ENCODE measurements at places on chromosomes 12 and 14.

DNA sequence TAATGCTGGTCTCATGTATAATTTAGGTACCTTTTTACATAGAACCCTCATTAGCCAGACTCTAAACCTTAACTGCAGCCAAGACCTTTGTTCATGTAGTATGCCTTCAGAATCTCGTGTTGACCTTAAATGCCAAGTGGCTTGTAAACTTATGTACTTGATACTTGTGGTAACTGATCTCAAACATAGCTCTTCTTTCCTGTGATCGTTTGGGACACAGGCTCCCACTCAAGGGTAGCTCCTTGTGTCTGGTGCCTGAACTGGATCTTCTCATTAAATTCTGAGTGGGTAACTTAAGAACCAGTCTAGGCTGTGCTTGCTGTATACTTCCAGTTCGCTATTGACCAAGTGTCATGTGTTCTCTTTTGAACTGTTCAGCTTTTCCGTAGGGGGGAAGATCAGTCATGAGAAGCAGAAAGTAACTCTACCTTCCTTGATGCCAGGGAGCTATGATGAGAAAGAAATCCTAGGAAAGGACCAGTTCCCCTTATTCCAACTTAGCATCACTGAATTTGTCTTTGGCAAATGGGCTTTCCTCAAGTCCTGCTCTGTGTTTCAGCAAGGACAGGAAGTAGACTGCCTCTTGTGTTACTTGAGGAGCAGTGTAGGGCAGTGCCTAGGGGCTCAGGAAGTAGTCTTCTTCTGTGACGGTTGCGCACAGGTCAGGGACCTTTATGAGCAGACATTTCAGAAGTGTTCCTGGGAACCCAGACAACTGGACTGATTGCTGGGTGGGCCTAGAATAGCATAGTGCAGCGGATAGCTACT lies 2.5 kb downstream of the LGALS3 start:
- no peak for DNase-seq

DNA sequence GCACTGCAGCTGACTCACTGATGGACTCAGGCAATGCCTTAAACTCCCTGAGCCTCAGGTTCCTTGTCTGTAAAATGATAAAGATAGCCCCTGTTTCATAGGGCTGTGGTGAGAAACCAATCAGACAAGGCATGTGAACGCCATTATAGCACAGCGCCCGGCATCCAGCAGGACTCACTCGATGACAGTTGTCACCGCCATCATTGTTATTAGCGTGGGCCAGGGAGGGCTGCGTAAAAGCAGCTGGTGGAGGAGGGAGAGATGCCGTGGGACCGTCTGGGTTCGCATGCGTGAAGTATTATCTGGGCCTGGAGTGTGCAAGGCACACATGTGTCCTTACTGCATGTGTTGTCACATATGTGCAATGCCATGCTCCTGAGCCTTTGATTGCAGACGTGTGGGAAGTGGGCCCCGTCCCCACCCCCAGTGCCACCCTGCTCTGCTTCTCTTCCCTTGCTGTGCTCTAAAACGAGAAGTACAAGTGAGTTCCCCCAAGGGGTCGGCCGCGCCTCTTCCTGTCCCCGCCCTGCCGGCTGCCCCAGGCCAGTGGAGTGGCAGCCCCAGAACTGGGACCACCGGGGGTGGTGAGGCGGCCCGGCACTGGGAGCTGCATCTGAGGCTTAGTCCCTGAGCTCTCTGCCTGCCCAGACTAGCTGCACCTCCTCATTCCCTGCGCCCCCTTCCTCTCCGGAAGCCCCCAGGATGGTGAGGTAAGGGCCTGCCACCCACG lies at the start of gene PTPN6:
Gene PTPN6 (plus strand): TSS at position 546 of the 730 bp plus-strand sequence. CDS start 157 bp downstream, at position 703.
- no peak for DNase-seq

- DNase-seq = no peak
Measured at GRCh38 chr14:84825481-84826251, 704.3 kb upstream of the FLRT2 start.

DNA sequence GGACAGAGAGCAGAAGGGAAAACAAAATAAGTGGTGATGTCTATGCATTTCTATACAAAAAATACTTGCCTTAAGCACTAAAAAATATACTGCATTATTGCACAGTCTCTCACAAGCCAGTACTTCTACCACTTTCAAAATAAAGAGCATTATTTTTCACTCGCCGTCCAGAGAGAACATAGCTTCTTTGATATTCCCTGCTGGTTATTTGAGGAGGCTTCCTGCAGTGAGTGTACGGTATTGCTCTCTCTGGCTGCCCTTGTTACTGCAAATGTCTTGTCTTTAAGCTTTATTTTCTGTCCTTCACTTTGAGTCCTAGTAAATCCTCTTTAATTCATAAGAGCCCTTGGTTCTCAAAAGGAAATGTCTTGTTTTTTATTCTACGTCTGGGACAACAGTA lies 81.1 kb downstream of the EML1 start:
- no peak for DNase-seq

DNA sequence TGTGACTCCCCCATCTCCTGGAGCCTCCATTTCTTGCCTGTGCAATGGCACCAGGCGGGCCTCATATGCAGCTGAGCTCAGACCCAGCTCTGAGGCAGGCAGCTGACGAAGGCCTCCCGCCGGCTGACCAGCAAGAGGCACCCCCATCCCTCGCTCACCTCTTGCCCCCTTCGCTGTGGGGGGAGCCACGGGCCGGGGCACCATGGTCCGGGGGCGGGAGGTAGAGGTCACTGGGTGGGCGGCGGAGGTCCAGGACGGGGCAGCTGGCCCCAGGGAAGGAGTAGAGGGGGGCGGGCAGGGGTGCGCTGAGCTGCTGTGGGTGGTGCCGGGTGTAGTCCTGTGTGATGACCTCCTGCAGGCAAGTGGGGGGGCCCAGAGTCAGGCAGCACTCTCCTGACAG lies 39.4 kb downstream of the RFLNA start:
- no peak for DNase-seq

- DNase-seq = peak; percentile 47
Measured at GRCh38 chr14:48536318-48536717, 860.9 kb upstream of the MDGA2 start.

- no peak for DNase-seq
Measured at GRCh38 chr12:102675672-102676071, 195.3 kb upstream of the IGF1 start.

- DNase-seq = no peak
Measured at GRCh38 chr12:9364224-9365176, 156.3 kb upstream of the PZP start.

- DNase-seq = no peak
Measured at GRCh38 chr12:24902511-24903328, 46.2 kb downstream of the BCAT1 start.

DNA sequence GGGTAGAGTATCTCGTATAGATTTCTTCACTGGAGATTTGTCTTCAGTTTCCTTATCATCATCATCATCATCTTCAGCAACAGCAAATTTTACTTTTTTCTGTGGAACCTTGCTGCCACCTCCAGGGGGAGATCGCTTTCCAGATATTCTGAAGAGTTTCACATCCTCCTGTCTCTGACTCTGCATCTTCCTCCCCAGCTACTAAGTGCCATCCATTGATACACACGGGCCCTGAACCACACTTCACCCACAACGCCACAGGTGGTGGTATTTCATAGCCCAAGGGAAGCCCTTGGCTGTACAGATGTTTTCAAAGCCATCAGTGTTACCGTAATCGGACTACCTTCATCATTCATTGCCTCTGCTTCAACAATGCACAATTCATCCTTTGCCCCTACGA lies 82.2 kb downstream of the PPP2R5C start:
- DNase-seq = no peak

GRCh38 chr12:109517619-109518018 lies 40.2 kb downstream of the UBE3B start:
- DNase-seq = peak; percentile 96

GRCh38 chr12:41162461-41162860 lies 25.7 kb upstream of the PDZRN4 start:
- no peak for DNase-seq

DNA sequence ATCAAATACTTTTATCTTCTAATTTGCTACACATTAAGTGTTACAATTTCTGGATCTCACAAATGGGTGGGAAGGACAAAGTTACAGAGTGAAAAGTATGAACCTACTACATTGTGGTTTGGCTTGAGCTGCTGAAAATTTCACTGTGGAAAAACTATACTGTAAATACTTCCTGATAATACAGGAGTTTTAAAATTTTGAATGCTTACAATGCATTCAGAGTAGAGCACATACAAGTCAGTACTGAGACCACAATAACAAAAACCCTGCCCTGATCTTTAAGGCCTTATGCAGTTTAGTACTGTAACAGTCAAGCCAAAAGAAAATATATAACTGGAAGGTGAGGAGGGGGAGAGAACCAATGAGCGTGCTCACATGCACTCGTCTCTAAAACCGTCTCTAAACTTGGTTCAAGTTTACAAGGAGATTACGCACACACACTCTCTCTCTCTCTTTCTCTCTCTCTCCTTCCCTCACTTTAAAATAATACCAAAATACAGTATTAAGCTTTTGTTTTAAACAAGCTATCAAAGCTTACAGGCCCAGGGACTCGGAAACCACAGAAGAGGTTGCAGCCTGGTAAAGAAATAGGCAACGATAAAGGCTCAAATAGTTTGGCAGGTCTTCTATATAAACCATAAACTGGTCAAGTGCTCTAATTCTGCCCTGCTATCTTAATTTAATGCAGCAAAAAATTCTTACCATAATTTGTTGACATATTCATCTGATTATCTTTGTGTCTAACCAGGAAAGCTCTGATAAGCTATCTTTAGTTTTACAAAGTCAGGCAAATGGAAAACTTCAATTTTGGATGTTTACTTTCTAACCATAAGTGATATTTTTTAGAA lies 58.0 kb downstream of the ATF7 start:
- DNase-seq = no peak

- DNase-seq = no peak
Measured at GRCh38 chr12:110475426-110475825, 6.8 kb downstream of the FAM216A start.

DNA sequence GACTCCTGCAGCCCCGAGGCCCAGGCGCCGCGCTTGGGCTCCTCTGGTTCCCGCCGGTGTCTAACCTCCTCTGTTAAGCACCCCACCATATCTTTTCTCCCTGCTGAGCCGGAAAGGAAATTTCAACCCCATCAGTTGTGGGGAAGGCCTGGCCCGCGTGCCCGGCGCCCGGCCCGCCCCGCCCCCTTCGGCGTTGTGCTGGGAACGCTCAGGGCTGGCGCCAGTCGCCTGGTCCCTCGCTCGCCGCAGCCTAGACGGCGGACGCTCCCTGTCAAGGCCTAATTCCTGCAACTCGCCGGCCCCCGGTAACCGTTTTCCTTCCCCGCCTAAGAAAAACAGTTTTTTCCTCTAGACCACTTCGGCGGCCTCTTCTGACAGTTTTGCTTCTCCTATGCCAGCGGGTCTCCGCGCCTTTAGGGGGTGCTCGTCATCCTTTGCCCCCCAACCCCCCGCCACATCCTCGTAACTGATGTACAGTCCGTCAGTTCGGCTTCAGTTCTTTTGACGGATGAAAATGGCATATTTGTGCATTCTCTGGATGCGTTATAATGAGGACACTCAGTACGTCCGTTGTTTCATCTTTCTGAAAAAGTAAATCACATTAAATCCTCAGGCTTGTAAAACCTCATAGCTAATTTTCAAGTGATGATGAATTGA lies 506 bp upstream of the NAP1L1 start:
- DNase-seq = peak; percentile 73

GRCh38 chr14:34682787-34683321 lies 31.5 kb downstream of the CFL2 start:
- no peak for DNase-seq

DNA sequence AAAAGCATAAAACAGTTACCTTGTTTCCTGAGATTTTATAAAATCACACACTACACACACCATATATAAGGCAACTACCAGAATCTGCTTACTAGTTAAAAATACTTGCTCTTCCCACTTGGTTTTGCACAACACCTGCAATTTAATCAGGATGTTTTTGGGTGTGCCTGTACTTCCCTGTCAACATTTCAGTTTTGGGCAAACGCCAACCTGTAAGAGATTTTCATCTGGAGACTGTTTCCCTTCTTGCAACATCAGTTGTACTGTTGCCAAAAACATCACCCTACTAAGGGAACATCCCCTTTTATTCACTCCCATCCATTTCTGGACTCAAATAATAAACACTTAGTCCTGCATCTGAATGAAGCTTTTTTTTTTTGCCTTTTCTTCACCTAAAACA lies 172.3 kb downstream of the DUSP6 start:
- no peak for DNase-seq

DNA sequence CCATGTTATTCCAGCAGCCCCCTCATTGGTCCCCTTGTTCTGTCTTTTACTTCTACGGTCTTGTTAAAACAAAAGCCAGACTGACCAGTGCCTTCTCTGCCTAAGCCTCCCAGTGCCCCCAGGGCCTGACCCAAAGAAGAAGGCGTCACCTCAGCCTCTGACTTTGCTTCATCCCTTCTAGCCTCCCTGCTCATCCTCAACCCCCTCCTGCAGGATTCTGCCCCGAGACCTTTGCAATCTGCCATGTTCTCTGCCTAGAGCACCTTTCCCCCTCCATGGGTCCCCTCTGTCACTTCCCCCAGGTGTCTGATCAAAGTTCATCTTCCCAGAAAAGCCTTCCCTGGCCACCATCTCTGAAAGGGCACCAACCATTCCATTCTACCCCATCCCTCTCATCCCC lies 7.9 kb upstream of the RBM19 start:
- no peak for DNase-seq

DNA sequence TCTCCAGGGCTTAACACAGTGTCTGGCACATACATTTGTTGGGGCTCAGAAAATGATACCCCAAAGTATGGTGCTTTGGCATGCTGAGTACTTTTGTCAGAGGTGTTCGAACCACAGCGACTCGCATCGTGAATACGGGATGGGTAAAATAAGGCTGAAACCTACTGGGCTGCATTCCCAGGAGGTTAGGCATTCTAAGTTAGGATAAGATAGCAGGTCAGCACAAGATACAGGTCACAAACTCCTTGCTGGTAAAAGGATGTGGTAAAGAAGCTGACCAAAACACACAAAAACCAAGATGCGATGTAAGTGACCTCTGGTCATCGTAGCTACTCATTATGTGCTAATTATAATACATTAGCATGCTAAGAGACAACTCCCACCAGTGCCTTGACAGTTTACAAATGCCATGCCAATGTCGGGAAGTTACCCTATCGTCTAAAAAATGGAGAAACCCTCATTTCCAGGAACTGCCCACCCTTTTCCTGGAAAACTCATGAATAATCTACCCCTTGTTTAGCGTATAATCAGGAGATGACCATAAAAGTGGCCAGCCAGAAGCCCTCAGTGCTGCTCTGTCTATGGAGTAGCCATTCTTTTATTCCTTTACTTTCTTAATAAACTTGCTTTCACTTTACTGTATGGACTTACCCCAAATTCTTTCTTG lies 3.3 kb upstream of the AEBP2 start:
- no peak for DNase-seq

GRCh38 chr12:116631619-116632018 lies 72.4 kb downstream of the MAP1LC3B2 start:
- DNase-seq = no peak

DNA sequence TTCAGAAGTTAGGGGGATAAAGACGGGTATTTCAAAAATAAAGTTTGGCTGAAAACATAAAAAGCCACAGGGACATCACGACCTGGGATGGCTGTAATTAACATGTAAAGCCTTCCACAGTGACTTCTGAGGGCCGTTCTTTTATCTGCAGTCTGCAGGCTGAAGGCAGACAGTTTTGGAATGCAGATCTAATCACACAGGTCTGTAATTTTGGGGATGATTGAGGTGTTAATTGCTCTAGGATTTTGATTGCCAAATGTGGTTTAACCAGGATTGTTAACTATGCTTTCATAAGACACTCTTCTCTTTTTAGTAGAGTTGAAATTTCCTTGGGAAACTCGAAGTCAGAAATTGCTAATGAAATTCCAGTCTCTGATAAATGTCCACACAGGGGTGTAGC lies 355.5 kb downstream of the ATP23 start:
- no peak for DNase-seq
